ENCODE measurements at places on chromosomes 5 and 9.

- no peak for DNase-seq
These were observed 44.1 kb downstream of the FAM240B start for GRCh38 chr9:38675831-38676230.

DNA sequence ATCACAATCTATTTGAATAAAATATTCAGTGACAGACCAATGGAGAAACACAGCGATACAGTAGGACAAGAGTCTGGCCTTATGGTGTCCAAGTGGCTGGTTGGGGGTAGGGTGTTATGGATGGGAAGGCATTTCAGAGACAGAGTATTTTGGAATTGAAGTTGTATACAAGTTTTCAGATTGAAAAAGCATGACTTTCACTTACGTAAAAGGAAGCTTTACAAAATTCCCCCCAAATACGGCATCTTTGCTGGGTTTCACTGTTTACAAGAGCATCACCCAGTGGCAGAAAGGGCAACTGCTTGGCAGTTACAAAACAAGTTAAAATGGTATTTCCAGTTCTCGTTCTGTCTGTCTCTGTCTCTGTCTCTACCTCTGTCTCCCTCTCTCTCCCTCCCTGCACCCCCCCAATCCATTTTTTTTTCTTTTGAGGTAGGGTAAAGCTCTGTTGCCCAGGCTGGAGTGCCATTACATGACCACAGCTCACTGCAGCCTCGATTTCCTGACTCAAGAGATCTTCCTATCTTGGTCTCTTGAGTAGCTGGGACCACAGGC, 86.2 kb downstream of the PTPN3 start:
- peak; percentile 14 for DNase-seq

DNA sequence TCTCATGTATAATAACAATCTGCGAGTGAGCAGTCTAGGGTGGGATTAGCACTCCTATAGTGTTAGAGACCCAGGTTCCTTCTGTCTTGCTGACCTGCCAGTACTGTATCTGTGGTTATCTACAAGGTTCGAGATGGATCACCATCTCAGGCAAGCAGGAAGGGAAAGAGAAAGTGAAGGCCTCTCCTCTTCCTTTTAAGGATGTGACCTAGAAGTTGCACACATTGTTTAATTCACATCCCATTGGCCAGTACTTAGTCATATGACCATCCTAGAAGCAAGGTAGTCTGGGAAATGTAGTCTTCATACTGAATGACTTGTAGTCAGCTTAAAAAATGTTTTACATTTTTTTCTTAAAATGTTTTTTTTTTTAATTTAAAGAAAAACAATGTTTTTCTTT, 168.6 kb downstream of the CARTPT start:
- DNase-seq, result no peak

DNA sequence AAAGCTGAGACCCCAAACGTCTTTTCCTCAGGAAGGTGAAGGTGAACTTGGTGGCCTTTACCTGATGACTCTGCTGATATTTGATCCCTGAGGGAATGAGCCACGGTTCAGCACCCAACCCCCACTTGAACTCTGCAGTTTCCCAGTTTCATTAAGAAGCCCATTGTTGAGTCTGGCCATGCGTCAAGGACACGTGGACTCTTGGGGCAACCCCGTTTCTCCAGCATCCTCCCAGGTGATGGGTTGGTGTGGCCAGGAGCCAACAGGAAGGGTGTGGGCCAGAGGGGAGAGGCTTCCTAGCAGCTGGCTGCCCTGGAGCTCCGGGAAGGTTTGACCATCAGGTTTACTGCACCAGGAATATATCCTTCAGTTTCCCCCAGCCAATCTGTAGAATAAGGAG, 59.5 kb upstream of the GNE start:
- peak; percentile 49 for DNase-seq

DNA sequence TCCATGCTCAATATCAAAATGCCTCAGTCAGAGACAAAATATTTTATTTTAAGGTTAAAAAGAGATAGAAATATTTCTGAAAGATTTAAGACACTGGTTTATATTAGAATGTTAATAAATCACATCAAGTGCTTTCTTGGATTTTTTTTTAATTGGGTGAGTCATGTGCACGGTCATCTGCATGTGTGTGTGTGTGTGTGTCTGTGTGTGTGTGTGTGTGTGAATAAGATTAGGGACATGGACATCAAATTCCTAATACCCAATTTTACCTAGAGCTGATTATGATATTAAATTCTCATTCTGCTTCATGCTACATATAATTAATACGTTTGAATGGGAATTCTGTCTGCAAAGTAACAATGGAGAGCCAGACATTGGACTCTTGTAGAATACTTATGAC, 122.9 kb downstream of the BASP1 start:
- no peak for DNase-seq
